Stimulated activated CD8-positive, alpha-beta memory T cell treated with anti-CD3 and anti-CD28 coated beads, Interleukin-7, amount 100 ng/mL, for 24 hours (primary cell): ENCODE measurements at places on chromosomes 16 and 17.

DNA sequence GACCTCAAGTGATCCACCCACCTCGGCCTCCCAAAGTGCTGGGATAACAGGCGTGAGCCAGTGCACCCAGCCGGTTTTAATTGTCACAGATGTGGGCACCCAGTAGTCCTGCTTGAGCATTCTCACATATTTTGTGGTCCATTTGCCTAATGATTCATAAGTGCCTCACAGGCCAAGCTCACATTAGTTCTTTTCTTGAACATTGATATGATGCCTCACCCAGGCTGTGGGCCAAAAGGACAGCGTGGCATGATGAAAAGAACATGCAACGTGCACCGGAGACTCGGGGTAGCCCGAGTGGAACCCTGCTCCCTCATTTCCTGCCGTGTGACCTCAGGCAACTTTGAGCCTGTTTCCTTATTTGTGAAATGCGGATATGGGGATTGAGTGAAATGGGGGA lies 181.9 kb downstream of the SNX29 start:
- DNase-seq, result no peak

- DNase-seq, result no peak
These were observed 18.9 kb downstream of the RARA start for GRCh38 chr17:40327735-40328385.

GRCh38 chr16:11743308-11744074 lies 834 bp upstream of the TXNDC11 start:
- DNase-seq, result no peak

- DNase-seq, result no peak
These were observed 4.0 kb upstream of the METRNL start for GRCh38 chr17:83075270-83075880.

DNA sequence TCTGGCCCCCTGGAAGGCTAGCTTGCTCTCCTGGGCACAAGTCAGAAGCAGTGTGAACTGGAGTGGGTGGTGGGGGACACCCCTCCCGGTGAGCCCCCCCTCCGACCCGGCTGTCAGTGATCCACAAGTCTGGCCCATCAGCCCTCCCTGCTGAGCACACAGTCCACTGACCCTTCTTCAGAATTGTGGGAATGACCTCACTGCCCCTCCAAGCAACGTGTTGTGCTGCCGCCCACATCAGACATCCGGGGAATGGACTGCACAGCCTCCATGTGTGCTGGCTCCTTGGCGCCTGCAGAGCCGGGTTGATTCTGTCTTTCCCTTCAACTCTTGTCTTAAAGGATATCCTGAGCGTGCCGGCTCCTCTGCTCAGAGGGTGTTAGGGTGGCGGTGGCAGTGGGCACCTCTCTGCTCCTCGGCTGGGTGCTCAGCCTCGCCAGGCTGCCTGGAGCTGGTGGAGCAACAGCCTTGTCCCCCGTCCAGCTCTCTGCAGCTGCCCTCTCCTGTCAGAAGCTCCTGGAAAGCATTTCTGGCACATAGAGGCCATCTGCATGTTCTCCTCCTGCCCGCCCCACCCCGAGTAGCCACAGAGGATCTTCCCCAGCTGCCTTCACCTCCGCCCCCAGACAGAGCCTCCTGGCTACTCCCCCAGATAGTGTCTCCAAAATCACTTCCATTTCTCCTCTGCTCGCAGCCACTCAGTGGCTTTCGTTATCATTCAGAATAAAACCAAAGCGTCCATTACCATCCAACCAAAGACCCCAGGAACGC lies 19.8 kb downstream of the NPTX1 start:
- no peak for DNase-seq

DNA sequence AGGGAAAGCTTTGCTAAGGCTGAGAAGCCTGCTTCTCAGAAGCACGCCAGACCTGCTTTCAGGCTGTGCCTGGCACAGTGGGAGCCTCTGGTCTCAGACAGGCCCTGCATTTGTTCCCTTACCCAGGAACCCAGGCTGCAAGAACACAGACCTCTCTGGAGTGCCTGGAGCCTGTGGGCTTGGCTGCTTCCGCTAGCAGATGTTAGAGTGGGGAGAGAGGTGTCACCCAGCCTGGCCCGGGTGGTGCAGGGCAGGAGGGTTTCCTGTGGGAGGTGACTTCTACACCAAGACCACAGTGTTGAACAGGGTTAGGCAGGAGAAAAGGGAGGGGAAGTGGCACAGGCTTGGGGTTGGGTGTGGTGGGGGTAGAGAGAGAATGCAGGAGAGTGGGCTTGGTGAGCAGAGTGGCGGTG lies 35.8 kb upstream of the ADGRG1 start:
- no peak for DNase-seq

GRCh38 chr17:1755252-1755826 lies 6.5 kb upstream of the SERPINF1 start:
- no peak for DNase-seq

- no peak for DNase-seq
These were observed 684 bp downstream of the ZFP90 start for GRCh38 chr16:68539711-68540239.

DNA sequence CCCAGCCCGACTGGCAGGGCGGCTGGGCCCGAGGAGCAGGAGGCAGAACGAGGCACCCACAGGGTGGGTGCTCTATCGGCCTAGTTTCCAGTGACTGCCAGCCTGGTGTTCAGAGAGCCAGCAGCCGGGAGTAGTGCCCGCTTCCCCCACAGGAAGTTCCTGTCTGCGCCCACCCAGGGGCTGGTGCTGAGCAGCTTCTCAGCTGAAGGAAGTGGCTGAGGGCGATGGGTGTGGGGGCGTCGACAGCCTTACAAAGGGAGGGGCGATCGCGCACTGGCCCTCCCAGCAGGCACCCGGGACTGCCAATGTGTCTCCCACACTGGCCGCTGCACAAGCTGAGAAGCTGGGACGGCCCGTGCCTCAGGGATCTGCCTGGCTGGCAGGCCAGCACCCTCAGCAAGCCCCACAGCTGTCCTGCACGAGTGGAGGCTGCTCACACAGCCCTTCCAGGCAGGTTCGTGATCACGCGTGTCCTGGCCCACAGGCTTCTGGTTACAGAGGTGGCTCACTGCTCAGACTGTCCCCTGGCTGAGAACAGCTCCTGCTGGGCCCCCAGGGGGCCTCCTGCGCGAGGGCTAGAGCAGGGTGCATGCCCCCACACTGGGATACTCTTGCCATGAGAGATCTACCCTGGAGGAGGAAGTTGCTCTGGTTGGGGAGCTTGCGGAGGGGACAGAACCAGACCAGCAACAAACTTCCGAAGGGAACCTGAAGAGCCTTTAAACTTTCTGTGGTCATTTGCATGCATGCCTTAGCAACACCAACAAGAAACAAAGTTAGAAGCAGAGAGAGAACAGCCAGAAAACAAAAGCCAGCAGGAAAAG lies 2.5 kb downstream of the RNF166 start:
- peak; percentile 51 for DNase-seq

GRCh38 chr17:1053661-1054360 lies 56.9 kb downstream of the TIMM22 start:
- DNase-seq, result no peak
